ENCODE measurements at places on chromosomes 6 and 20. TPM values are rescaled to one million over a fixed set of nuclear protein-coding genes. Genes with fewer than 3 reads are reported as not detected.

The MLN gene
- total RNA-seq: not detected

DNA sequence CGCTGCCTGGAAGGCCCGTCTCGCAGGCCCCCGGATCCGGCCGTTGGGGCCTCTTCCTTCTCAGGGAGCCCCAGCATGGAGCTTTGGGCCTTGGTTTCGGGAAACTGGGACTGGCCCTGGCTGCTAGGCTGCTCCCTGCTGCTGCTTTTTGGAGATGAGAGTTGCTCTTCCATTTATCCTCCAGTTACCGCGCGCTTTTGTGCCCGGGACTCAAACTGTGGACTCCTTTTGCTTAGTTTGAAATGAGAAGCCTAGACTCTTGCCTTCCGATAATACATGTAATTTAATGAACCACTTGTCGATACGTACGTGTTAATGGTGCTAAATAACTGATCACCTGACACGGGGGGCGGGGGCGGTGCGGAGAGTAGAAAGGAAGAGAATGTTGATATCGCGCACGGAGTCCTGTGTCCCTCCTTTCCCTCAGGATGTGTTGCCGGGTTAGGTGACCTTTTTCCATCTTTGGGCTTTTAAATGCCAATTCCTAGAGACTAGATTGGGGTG, 968 bp downstream of the PHF3 start:
- no peaks in the 10 kb centered on the region for H3K4me1 ChIP-seq
- DNase-seq: no peak
- H3K27me3 ChIP-seq: no peaks in the 10 kb centered on the region
- peak overlapping the region; percentile 95 for H3K27ac ChIP-seq
- no peaks in the 10 kb centered on the region for H3K36me3 ChIP-seq

DNA sequence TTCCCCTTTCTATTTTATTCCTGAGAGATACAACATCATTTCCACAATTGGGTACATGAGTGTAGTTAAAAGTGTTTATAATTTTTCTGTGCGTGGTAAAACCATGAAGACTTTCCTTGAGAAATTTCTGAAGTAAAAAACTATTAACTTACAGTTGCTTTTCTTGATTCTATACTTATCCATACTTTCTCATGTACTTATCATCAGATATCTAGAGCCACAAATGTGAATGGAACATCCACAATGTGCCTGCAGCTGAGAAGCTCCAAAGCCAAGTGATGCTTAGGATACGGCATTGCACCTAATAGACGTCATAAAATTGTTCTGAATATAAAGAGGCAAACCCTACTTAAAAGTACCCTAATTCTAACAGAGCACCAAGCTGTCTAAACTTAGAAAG, 2.9 kb downstream of the FILIP1 start:
- H3K27me3 ChIP-seq: no peaks in the 10 kb centered on the region
- H3K4me3 ChIP-seq: no peak overlapping the region
- no peak for DNase-seq
- peaks cover 27% of the 10 kb centered on the region for H3K4me1 ChIP-seq
- peak overlapping the region; percentile 83 for H3K27ac ChIP-seq

The HM13 gene
- total RNA-seq: 162 TPM

- no peak overlapping the region for H3K27ac ChIP-seq
- H3K4me3 ChIP-seq: no peak overlapping the region
- no peaks in the 10 kb centered on the region for H3K36me3 ChIP-seq
- DNase-seq: no peak
- H3K4me1 ChIP-seq: no peaks in the 10 kb centered on the region
- no peaks in the 10 kb centered on the region for H3K27me3 ChIP-seq
Measured at GRCh38 chr6:161866570-161866969, 592.7 kb upstream of the AGPAT4 start.

- H3K36me3 ChIP-seq: no peaks in the 10 kb centered on the region
- H3K27me3 ChIP-seq: no peaks in the 10 kb centered on the region
- H3K4me1 ChIP-seq: no peaks in the 10 kb centered on the region
- no peak overlapping the region for H3K4me3 ChIP-seq
- DNase-seq: no peak
Measured at GRCh38 chr6:56524891-56525703, 117.6 kb downstream of the DST start.

DNA sequence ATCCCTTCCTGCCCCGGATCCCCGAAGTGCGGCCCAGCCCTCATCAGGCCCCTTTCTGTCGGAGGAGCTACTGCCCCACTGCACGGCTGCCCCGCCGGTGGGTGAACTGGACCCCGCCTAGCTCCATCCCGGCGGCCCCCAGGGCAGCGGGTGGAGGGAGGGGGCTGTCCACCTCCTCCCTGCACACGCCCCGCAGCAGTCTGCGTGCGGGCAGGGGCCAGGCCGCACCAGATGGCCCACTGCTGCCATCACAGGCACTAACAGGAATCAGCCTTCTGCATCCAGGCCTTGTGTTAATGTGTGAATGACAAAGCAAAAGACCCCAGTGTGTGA, 54.9 kb upstream of the UNC93A start:
- no peaks in the 10 kb centered on the region for H3K36me3 ChIP-seq
- no peak for DNase-seq
- no peak overlapping the region for H3K27ac ChIP-seq
- H3K27me3 ChIP-seq: peaks cover 30% of the 10 kb centered on the region

The MEI4 gene
- total RNA-seq: not detected

The TRIM10 gene
- not detected for total RNA-seq

DNA sequence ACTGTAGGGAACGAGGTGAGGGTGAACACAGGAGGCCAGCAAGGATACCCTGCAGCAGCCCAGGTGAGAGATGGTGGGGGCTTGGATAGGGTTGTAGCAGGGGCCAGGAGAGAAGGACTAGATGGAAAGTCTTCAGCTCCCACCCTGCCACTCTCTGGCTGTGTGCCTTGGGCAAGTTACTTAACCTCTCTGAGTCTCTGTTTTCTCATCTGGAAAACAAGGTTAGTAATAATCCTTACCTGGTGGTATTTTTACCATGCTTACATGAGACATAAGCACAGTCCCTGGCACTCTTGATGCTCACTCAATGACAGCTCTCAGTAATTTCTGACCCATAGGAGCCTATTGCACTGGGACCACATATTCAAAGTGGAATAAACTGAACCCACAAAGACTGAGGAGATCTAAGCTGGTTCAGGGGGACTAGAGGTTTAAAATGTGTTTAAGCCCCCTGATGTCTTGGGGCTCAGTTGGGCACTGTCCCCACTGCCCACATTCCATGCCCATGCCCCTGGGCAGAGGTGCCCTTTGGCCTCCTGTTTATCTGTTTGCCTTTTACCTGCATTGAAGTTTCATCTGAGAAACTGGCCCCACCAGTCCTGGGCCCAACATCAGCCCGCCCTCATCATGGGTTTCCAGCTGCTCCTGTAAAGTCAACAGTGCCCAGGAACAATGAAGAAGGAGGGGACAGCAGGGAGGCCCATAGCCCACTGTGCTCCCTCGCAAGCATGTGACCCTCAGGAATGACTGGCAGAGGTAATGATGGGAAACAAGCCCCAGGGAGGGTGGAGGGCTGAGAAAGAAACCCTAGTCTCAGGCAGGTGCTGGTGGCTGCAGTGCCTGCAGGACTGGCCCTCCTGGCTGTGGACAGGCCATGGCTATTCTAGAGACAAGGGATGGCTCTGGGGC, 104.0 kb downstream of the VEGFA start:
- no peaks in the 10 kb centered on the region for H3K27me3 ChIP-seq
- H3K27ac ChIP-seq: no peak overlapping the region
- no peak overlapping the region for H3K4me3 ChIP-seq

GRCh38 chr20:25623225-25623735, 534 bp downstream of the NANP start:
- no peaks in the 10 kb centered on the region for H3K36me3 ChIP-seq
- no peaks in the 10 kb centered on the region for H3K27me3 ChIP-seq
- H3K4me1 ChIP-seq: peaks cover 11% of the 10 kb centered on the region

GRCh38 chr20:49669601-49670189, 44.0 kb downstream of the B4GALT5 start:
- no peaks in the 10 kb centered on the region for H3K27me3 ChIP-seq
- no peak for DNase-seq
- no peak overlapping the region for H3K27ac ChIP-seq
- no peak overlapping the region for H3K4me3 ChIP-seq
- H3K36me3 ChIP-seq: no peaks in the 10 kb centered on the region

- no peaks in the 10 kb centered on the region for H3K27me3 ChIP-seq
- H3K4me3 ChIP-seq: no peak overlapping the region
- no peak overlapping the region for H3K27ac ChIP-seq
- DNase-seq: no peak
- H3K36me3 ChIP-seq: no peaks in the 10 kb centered on the region
Measured at GRCh38 chr6:155389130-155389529, 66.5 kb downstream of the NOX3 start.

GRCh38 chr6:112235956-112236355, 18.4 kb downstream of the LAMA4 start:
- no peaks in the 10 kb centered on the region for H3K27me3 ChIP-seq
- no peak for DNase-seq
- H3K4me1 ChIP-seq: peaks cover 9% of the 10 kb centered on the region

The PABPC1L gene
- total RNA-seq: 8.2 TPM

GRCh38 chr6:53984163-53984562, 127.1 kb upstream of the MLIP start:
- DNase-seq: no peak
- H3K4me3 ChIP-seq: no peak overlapping the region
- no peaks in the 10 kb centered on the region for H3K4me1 ChIP-seq
- no peaks in the 10 kb centered on the region for H3K27me3 ChIP-seq

DNA sequence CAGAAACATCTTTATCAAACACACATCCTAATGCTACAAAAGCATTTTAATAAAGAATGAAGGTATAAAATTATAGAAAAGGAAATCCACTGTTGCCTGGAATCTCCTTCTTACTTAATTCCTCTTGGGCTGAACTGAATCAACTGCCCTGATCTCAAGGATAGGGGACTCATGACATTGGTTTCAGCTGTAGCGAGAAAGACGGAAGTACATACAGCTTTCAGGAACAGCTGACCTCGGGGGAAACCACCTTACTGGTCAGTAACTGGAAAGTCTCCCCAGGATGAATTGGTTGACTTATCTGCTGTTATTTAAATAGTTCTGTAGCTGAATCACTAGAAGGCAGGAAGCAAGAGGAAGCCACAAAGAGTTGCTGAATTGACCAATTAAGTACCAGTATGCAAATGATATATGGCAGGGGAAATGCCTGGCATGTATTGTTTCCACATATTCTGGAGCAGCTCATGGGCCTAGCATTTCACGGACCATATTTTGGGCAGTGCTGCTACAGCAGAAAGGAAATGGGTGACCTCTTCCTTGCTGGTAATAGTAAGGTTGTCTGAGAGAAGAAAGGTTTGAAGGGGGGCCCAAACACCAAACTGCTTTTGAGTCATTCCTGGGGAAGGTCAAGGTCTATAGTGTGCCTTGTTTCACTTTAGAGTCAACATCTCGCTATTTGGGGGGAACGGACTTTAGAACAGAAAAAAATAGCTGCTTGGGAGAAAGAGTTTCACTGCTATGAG, 43.7 kb upstream of the MAP7 start:
- peak overlapping the region; percentile 30 for H3K27ac ChIP-seq
- H3K36me3 ChIP-seq: peaks cover 68% of the 10 kb centered on the region
- peaks cover 15% of the 10 kb centered on the region for H3K4me1 ChIP-seq
- no peak overlapping the region for H3K4me3 ChIP-seq

DNA sequence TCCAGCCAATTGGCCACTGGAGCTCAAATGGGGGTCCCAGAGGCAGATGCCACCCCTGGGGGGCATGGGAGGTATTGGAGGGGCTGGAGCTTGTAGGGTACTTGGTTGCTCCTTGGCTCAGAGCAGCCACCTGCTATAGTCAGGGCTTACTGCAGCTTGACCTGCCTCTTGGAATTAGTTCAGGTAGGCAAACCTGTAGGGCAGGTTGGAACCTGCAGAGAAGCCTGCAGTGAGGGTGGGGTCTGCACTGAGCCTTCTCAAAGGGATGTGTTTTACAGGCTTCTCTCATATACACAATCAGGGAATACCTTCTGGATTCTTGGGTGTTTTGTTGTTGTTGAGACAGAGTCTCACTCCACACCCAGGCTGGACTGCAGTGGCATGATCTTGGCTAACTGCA, 94.2 kb upstream of the MYL9 start:
- no peaks in the 10 kb centered on the region for H3K36me3 ChIP-seq
- H3K4me1 ChIP-seq: peaks cover 23% of the 10 kb centered on the region

DNA sequence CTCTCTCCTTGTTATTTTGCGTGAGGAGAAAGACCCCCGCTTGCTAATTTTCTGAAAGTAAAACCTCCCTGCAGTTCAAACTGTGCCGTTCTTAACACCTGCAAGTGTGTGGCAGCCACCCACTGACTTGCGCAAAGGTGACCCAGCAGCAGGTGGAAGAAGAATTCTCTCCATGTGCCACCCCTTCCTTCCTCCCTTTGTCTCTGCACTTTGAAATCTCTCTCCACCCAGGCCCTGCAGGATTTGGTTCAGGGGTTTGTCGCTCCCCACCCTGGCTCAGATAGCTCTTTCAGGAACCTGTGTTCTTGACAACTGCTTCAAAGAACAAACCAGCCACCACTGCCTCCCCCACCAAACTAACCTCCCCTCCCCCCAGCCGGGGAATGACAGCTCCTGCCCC, 41.4 kb downstream of the ZNF831 start:
- no peak for DNase-seq
- H3K27ac ChIP-seq: no peak overlapping the region
- H3K4me1 ChIP-seq: no peaks in the 10 kb centered on the region
- H3K36me3 ChIP-seq: no peaks in the 10 kb centered on the region
- no peaks in the 10 kb centered on the region for H3K27me3 ChIP-seq

DNA sequence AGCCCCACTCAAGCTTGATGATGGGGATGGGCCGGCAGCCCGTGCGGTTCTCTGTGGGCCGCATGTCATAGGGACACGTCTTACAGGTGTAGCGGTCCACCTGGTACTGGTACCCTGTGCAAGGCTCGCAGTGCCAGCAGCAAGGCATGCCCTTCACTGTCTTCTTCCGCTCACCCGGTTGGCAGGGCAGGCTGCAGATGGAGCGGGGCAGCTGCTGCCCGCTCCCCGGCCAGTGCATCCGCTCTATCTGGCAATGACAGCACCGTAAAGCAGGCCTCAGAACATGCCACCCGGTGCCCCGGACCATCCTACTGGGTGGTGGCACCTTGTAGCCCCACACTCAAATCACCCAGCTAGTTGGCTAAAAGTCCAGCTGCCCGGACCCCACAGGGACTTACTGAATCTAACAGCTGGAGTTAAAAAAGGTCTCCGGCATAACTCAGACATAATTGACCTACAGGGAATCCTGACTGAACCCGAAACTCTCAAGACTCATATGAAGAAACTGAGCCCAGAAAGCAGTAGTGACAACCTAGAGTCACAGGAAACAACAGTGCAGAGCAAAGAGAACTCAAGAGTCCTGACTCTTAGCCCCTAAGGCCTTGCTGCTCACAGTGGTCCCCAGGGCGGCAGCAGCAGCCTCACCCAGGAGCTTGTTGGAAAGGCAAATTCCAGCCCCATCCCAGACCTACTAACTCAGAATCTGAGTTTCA, 109.4 kb downstream of the GRM4 start:
- no peak for DNase-seq
- H3K27ac ChIP-seq: no peak overlapping the region
- H3K4me1 ChIP-seq: no peaks in the 10 kb centered on the region
- H3K27me3 ChIP-seq: no peaks in the 10 kb centered on the region
- no peak overlapping the region for H3K4me3 ChIP-seq
- H3K36me3 ChIP-seq: no peaks in the 10 kb centered on the region

GRCh38 chr6:36650848-36651478, 27.6 kb upstream of the CDKN1A start:
- no peaks in the 10 kb centered on the region for H3K4me1 ChIP-seq
- no peak overlapping the region for H3K27ac ChIP-seq
- H3K36me3 ChIP-seq: no peaks in the 10 kb centered on the region
- DNase-seq: no peak
- H3K4me3 ChIP-seq: no peak overlapping the region

- H3K27me3 ChIP-seq: no peaks in the 10 kb centered on the region
- H3K4me1 ChIP-seq: no peaks in the 10 kb centered on the region
Measured at GRCh38 chr6:81451787-81452186, 300.7 kb downstream of the TENT5A start.
